ENCODE measurements at places on chromosomes 13 and 19. TPM values are rescaled to one million over a fixed set of nuclear protein-coding genes. Genes with fewer than 3 reads are reported as not detected.

Gene POU2F2
- 1.8 TPM for polyA plus RNA-seq

Gene CARD8
- polyA plus RNA-seq: 16.1 TPM

GRCh38 chr19:13172346-13173138 is 22.3 kb downstream of the IER2 start:
- no peak for DNase-seq

Gene TSEN34
- polyA plus RNA-seq: 53.9 TPM

Gene MCEMP1
- polyA plus RNA-seq: not detected

Gene KLF16
- polyA plus RNA-seq: 3.7 TPM

Gene ZNF681
- polyA plus RNA-seq: 0.10 TPM

GRCh38 chr13:43239275-43239840 is 216.0 kb downstream of the DNAJC15 start:
- no peak for DNase-seq

- DNase-seq: peak; percentile 6
These were observed 475.7 kb downstream of the UQCRFS1 start for GRCh38 chr19:28737021-28737895.

Measured in BJ (cell line).